ENCODE measurements at places on chromosomes 12 and 14. TPM values are rescaled to one million over a fixed set of nuclear protein-coding genes. Genes with fewer than 3 reads are reported as not detected.

GRCh38 chr12:31896514-31897039 is 62.6 kb upstream of the RESF1 start:
- DNase-seq: no peak

DNA sequence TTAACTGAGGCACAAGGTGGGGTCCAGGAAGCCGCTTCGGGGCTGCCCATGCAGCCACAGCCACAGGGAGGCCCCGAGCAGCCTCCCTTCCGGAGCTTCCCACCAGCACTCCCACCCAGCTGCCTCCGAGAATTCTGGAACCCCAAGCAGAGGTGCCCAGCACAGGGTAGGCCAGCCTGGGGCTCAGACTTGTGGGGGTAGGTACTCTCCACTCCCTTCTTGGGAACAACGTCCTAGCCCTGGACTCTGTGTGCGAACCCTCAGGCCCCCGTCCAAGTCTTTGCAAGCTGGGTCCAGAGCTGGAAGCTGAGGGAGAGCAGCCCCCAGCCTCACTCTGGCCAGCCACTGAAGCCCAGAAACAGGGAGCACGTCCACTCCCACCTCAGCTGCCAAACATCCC is 16.1 kb downstream of the ITPK1 start:
- no peak for DNase-seq

DNA sequence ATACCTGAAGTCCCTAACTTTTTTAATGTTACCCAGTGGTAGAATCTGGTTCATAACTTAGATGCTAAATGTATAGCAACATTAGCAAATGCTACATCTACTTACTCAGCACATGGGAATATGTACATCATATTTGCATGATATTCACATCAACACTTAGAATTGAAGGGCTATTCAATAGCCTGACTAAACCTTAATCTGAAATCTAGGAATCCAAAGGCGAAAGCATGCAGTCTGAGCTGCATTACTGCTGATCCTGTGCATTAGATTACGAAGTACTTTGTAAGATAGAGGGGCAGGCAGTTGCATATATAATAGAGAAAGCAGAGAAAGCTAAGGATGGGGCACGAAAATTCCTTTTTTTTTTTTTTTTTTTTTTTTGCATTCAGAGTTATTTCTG is 40.4 kb downstream of the SLC38A4 start:
- no peak for DNase-seq

DNA sequence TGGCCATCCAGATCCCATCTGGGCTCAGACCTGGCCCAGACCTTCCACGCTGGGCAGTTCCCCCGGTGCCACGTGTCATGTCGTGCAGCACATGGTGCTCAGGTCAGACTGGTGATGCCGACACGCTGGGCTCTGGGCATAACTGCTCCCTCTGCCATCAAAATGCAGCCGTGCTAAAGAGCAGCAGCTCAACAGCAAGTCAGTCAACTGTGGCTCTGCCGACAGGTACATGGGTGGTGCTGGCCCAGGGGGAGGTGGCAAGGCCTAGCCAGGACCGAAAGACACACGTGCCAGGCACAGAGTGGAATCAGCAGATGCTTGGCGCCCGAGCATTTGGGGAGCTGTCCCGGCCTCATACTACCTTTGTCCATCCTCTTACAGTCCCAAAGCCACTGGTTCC is 1.6 kb downstream of the MCRS1 start:
- no peak for DNase-seq

DNA sequence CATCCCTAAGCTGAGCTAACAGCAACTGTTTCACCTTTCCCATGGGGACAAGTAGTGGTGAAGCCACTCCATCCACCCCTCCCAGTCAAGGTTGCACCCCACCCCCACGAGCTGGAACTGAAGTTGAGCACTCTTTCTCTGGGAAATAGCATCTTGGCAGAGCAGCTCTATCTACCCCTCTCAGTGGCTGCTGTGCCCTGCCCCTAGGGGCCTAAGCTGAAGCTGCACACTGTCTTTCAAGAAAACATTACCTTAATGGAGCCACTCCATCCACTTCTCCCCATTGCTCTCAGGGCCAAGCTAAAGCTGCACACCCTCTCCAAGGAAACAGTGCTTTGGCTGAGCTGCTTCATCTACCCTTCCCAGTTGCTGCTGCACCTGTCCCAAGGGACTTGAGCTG is 170.6 kb upstream of the CCDC196 start:
- peak; percentile 21 for DNase-seq

- DNase-seq: peak; percentile 58
Observed at GRCh38 chr14:101665478-101666078, 95.9 kb upstream of the PPP2R5C start.

GRCh38 chr12:124592481-124593160 is 25.2 kb upstream of the NCOR2 start:
- DNase-seq: no peak

DNA sequence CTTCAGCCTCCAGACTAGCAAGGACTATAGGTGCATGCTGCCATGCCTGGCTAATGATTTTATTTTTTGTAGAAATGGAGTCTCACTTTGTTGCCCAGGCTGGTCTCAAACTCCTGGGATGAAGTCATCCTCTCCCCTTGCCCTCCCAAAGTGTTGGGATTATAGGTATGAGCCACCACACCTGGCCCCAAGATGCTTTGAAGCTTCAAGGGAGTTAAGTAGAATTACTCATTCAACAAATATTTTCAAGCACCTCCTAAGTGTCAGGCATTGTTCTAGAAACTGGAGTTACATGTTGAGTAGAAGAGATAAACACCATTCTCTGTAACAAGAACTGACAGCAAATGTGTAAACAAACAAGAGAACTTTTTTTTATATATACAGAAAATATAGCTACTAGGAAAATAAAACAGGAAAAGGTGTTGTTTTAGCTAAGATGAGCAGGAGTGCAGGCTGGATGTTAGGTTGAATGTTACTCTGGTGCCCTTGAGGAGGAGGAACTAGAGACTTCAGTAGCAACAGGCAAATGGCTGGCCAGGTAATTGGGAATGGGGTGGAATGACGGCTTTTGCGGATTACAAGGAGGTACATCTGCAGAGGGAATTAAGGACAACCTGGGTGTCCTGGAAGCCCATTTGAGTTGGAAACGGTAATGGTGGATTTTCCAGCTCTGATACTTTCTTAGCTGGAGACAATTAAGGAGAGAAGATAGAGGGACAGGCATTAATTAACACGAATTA is 32.0 kb upstream of the CFAP54 start:
- no peak for DNase-seq

GRCh38 chr12:132085291-132085635 is 58.9 kb downstream of the DDX51 start:
- DNase-seq: no peak

DNA sequence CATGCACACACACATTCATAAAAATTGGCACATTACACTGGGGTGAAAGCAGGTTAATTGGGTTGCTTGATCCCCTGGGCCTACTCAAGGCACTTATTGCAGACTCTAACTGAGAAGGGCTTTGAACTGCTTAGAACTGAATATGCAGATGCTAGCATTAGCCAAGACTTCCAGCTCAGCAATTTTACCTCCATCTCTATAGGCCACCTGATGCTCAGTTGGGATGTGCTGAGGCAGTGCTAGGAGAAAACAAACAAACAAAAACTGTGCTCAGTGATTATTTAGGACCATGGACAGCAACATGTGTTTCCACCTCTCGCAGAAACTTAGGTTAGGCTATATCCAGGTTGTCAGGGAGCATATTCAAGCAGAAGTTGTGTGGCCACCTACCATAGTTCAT is 124.8 kb upstream of the WSCD2 start:
- no peak for DNase-seq

GRCh38 chr14:62001963-62002362 is 239.7 kb downstream of the SNAPC1 start:
- DNase-seq: no peak

GRCh38 chr14:67357186-67357968 is 2.2 kb downstream of the ATP6V1D start:
- no peak for DNase-seq

DNA sequence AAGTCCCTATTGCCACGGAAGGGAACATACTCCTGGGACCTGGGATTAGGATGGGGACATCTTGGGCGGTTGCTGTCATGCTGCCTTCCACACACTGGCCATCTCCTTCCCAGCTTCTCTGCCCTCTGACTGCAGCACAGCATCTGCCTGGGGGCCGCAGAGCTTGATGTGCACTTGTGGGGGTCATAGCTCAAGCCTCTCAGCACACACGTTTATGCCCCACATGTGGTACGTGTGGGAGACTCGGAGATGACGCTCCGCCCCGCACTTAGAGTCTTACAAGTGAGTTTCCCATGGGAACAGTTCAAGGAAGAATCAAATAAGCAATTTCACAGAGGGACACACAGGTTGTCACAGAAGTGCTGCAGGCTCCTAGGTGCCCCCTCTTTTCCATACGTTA is 8.6 kb downstream of the ACADS start:
- DNase-seq: no peak

DNA sequence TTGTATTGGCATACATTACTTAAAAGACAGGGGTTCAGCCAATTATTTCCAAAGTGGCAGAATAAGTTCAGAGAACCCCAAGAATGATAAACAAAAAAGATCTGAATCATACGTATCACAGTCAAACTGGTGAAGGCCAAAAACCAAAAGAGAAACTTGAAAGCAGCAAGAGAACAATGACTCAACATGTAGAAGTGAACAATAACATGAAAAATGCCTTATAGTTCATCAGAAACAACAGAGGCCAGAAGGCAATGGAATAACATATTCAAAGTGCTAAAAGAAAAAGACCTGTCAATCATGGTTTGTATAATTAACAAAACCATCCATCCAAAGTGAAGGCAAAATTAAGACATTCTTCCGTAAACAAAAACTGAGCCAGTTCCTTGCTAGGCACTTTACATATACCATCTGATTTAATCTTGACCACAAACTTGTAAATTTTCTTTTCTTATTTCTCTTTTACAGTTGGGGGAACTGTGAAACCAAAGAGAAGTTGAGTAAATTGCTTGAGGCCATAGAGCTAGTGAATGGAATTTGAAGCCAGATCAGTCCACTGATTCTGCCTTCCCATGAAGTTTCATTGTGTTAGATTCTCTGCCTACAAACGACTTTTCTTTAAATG is 232.1 kb upstream of the SEL1L start:
- no peak for DNase-seq

GRCh38 chr12:80877721-80878265 is 59.9 kb downstream of the LIN7A start:
- DNase-seq: no peak

DNA sequence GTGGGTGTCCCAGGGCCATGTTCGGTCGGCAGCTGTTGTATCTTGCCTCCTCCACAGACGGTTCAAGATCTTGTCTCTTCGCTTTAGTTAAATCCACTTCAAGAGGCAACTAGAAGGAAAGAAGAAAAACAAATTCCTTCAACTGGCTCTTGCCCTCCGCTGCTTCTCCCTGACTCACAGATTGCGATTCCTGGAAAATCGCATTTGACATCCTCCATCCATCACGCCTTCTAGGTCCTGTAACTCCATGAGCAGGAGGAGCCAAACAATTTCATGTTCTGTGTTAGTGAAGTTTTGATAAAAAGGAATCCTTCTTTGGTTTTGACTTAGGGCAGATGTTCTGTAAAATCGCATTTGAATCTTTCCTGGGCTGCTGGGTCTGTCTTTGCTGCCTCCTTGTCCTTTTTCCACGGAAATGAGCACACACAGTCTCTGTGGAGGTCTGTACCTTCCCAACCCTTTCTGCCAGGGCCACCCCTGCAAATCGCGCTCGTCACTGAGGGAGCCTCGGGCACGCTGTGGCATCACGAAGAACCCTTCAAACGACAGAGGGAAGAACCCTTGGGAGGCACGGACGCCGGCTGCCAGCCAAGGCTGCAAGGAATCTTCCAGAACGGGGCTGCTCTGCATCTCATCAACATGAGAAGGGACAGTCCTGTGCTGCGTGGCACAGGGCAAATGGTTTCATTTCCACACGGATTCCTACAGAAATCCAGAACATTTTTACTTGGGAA is 32.6 kb downstream of the RAD52 start:
- no peak for DNase-seq

DNA sequence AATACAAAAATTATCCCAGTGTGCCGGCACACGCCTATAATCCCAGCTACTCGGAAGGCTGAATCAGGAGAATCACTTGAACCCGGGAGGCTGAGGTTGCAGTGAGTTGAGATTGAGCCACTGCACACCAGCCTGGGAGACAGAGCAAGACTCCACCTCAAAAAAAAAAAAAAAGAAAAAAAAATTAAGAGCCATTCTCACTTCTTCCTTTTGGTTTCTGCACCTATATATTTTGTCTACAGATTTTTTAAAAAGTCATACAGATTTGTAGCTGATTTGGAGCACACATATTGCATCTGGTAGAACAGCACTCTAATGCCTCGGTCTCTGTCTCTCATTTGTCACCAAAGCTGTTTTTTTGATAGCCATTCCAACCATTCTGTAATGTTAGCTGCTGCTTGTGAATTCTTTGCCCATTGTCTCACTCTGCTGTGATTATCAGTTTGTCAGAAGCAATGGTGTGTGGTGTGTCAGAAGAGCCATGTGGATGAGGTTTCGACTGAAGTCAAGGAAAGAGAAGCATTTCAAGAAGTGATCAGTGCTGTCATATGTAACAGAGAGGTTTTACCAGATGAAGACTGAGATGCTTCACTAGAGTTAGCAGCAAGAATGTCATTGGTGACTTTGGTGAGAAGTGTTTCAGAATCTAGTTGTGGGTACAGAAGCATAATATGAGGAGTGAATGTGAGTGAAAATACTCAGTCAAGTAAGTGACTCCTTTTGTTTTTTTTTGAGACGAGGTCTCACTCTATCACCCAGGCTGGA is 8.7 kb upstream of the KTN1 start:
- DNase-seq: no peak

- DNase-seq: no peak
Observed at GRCh38 chr12:15088105-15088504, 115.3 kb downstream of the PDE6H start.

DNA sequence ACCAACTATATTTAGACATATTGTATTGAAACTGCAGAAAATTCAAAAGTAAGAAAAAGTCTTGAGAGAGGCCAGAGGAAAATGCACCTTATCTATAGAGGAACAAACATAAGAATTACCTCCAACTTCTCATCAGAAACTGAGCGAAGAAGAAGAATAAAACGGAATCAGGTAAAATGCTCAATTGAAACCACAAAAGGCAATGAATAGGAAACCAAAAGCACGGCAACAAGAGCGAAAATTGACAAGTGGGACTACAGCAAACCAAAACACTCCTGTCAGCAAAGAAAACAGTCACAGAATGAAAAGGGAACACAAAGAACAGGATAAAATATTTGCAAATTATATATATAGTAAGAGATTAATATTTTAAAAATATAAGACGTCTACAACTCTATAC is 61.9 kb upstream of the PARP11 start:
- no peak for DNase-seq

TSPAN11 gene
- total RNA-seq: 31.0 TPM

BICD1 gene
- total RNA-seq: 561 TPM

ABCC9 gene
- 17.7 TPM for total RNA-seq

SMIM10L1 gene
- 12.0 TPM for total RNA-seq

SRGAP1 gene
- total RNA-seq: 52.0 TPM

RNF34 gene
- total RNA-seq: 63.7 TPM

OTOGL gene
- 0.83 TPM for total RNA-seq

PPP4R4 gene
- 1.6 TPM for total RNA-seq

HOTAIR gene
- not detected for total RNA-seq

CLEC1B gene
- not detected for total RNA-seq
